ENCODE measurements at places on chromosomes 2 and 18. TPM values are rescaled to one million over a fixed set of nuclear protein-coding genes. Genes with fewer than 3 reads are reported as not detected.

The APCDD1 gene
- total RNA-seq = 4.4 TPM

The COX5B gene
- 371 TPM for total RNA-seq

The TTC32 gene
- total RNA-seq = 4.8 TPM

The E2F6 gene
- 9.2 TPM for total RNA-seq

The SLC16A14 gene
- total RNA-seq = 6.2 TPM

The PAX8 gene
- total RNA-seq = 0.13 TPM

The NR4A2 gene
- 9.4 TPM for total RNA-seq

The ING5 gene
- 16.7 TPM for total RNA-seq

The DNAJC5G gene
- total RNA-seq = not detected

The PLGLB1 gene
- 0.26 TPM for total RNA-seq

The MOGAT1 gene
- not detected for total RNA-seq
